ENCODE measurements at places on chromosomes 2 and 18. TPM values are rescaled to one million over a fixed set of nuclear protein-coding genes. Genes with fewer than 3 reads are reported as not detected.
A peak's percentile ranks its signal among the peaks of the same experiment; 100 is the strongest.

The CAPG gene
- 15.5 TPM for total RNA-seq

The ORC2 gene
- total RNA-seq, result 28.2 TPM

The DYNAP gene
- total RNA-seq, result not detected

The PDE11A gene
- total RNA-seq, result 0.27 TPM

The OXER1 gene
- not detected for total RNA-seq

The DOK6 gene
- total RNA-seq, result 19.7 TPM

GRCh38 chr18:7068871-7069590, 48.6 kb downstream of the LAMA1 start:
- DNase-seq, result no peak

DNA sequence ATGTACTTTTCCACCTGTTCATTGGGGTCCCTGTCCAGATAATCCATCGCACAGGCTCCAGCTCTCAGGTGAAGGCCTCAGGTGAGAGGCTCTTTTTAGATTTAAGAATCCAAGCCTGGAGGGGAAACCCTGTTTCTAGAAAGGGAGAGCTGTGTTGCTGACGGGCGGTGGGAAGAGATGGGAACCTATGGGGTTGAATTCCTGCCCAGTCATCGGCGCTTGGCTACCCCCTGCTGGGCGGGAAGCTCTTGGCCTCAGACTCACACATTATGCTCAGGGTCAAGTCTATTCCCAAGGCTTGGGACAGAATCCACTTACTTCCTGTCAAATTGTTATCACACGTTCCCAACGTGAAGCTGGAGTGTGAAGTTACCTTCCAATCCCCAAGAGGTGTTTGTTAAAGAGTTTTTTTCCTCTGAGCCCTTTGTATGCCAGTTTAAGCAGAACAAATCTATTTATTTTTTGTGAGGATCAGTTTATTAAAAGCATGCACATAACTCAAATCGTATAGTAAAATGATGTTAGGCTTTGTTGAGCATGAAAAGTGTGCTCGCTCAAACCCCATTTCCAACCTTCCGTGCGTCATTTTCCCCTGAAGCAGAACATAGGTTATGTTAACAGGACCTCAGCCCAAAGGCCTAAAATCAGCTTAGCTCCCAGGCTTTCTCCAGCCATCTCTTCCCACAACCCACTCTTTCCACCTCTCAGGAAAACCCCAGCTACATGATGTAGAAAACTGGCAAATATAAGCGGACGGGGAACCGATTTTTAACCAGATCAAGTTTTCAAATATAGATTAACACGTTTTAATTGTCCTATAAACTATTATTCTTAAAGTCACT, 181.7 kb upstream of the ETAA1 start:
- peak; percentile 77 for DNase-seq

GRCh38 chr18:50639711-50640110, 79.8 kb downstream of the MAPK4 start:
- no peak for DNase-seq

- no peak for DNase-seq
Observed at GRCh38 chr2:179106676-179107428, 56.9 kb upstream of the CCDC141 start.

DNA sequence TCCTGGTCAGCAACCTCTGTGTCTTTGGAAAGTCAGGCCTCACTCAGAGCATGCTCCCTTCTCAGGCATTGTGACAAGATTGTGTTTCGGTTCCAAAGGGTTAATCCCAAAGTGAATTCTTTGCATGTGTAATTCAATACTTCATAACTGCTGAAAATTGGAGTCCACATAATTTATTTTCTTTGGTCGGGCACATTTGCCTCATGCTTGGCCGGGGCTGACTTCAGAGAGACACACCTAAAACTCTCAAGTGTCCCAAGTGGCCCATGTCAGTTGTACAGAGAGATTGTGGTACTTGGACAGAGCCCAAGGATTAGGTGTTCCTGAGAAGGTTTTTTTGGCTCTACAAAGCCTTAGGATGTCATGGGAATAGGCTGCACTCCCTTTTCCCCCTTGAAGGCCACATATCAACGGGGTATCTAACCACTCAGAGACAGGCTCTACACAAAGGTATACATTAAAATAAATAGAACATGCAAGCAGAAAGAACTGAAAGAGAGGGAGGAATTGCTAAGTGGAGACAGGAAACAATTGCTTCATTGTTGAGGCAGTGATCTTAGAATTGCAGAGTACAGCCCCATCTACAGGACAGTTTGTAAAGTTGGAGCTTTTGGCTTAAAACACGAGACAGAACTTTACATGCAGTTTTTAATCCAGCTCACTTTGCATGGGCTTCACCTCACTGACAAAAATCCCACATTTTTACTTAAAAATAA, 1232.3 kb upstream of the ZEB2 start:
- DNase-seq, result no peak

DNA sequence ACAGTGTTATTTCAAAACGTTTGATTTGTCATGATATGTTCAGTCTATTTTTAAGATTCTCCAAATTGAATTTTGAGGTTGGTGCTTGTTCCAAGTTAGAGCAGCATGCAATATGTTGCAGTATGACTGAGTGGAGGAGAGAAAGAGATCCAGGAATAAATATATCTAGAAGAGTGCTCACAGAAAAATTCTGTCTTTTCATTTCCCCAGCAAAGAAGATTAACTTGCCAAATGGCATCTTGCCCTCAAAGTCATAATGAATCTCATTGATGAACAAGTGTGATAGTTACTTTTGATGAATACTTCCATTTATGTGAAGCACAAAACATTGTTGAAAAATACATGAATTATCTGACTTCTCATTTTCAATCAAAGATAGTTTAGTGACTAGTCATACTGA, 95.9 kb downstream of the KCNJ3 start:
- DNase-seq, result no peak

DNA sequence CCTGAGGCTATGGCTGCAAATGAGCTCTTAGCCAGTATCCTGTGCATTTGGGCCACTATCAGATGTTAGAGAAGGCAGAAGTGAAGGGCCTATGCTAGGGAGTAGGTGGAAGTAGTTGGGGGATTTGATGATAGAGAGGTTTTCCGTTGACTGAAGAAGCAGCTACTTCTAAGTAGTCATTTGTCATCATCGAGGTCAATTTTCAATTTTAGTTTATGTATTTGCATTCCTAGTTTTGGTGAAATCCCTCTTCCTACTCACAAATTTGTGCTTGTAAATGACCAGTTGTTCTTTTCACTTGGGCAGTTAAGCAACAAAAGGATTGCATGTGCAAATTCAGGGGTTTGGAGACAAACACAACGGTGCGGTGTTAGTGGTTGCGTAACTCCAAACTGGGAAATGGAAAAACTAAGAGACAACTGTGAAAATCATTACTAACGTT, 48.5 kb upstream of the PELI1 start:
- no peak for DNase-seq

- no peak for DNase-seq
Observed at GRCh38 chr18:3397031-3397750, 52.8 kb upstream of the TGIF1 start.

GRCh38 chr2:75055820-75056675, 97.6 kb downstream of the POLE4 start:
- DNase-seq, result no peak

DNA sequence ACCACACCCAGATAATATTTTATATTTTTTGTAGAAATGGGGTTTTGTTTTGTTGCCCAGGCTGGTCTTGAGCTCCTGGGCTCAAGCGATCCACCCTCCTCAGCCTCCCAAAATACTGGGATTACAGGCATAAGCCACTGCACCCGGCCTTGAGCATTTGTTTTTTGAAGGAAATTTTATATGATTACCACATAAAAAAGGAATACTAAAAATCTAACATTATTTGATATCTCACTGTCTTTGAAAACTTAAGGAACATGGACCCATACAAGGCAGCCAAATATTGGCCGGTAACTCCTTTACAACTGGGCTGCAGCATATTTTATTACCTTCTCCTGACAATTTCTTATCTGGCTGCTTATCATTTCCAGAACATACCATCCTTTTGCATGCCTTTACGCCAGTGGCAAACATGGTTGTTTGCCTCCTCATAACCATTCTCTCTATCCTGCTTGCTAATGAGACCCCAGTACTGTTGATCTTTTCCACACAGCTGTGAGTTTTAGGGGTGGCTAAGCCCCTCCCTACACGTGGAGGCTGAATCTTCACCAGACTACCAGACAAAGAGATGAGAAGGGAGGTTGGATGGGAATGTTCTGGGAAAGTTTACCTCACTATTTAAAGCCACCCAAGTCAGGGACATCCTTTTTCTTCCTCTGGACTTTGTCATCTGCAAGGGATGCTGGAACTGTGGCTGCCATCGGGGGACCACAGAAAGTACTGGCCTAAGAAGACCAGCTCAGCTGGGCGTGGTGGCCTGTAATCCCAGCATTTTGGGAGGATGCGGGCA, 157.5 kb downstream of the TGIF1 start:
- DNase-seq, result no peak

GRCh38 chr18:56458770-56459712, 179.4 kb downstream of the TXNL1 start:
- DNase-seq, result no peak

DNA sequence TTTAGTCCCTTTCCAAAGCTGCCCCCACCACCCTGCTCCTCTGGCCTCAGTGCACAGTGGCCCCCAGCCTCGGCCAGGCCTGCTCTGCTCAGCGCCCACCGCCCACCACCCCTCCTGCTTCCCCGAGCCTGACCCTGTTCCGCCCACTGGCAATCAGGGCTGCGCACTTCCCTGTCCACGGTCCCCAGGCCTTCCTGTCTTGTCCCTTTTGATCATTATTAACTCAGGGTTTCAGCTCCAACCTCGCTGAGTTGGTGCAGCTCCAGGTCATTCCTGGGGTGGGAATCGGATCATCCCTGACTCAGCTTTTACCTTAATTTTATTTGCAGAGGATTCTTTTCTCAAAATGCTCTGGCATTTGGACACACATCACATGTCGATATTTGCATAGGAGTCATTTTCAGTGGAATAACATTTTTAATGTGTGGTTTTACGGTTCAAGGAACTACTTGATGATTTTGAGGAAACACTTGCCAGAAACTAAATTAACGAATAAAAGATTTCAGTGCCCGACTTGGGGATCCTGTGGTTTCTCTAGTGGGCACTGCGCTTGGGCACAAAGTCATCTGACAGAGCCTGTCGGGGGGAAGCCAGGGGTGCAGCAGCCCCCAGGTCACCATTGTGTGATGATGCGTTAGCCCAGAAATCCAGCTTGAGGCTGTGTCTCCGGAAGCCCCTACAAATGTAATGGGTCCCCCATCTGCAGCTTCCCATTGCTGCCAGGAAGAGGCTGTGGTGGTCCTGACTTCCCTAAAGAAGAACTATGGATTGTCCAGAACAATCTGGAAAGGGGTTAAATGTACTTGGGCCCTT, 1.0 kb upstream of the ESPNL start:
- DNase-seq, result no peak

DNA sequence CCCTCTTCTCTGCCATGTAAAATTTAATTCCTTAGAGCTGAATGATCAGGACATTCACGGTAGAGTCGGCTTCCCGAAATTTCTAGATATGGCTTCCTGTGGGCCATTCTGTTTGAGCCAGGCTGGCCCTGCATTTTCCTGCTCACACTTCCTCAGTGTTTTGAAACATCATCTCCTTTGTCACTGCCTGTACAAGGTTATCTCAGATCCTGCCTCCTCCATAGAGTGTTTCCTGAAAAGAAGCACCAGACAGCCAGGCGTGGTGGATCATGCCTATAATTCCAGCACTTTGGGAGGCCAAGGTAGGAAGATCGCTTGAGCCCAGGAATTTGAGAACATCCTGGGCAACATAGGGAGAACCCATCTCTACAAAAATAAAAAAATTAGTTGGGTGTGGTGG, 43.6 kb downstream of the GRHL1 start:
- DNase-seq, result no peak

GRCh38 chr2:11343650-11344341, 640 bp downstream of the ROCK2 start:
- peak; percentile 76 for DNase-seq

GRCh38 chr2:101630224-101630949, 67.1 kb upstream of the MAP4K4 start:
- no peak for DNase-seq

DNA sequence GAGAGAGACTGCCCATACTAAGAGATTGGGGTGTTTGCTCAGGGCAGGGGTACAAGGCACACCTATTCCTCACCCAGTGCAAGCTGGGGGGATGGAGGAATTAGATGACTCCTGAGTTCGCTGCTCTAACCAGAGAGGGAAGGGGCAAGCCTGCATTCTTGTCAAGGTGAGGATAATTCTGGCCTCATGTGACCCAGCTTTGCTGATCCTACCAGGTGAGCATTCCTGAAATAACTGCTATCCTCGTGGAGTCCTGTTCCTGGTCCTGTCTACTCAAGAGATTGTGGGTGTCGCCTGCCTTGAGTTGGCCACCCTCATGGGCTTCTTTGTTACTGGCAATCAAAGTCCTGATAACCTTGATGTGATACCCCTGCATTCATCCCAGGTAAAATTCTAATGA, 206.0 kb downstream of the SPP2 start:
- DNase-seq, result no peak

DNA sequence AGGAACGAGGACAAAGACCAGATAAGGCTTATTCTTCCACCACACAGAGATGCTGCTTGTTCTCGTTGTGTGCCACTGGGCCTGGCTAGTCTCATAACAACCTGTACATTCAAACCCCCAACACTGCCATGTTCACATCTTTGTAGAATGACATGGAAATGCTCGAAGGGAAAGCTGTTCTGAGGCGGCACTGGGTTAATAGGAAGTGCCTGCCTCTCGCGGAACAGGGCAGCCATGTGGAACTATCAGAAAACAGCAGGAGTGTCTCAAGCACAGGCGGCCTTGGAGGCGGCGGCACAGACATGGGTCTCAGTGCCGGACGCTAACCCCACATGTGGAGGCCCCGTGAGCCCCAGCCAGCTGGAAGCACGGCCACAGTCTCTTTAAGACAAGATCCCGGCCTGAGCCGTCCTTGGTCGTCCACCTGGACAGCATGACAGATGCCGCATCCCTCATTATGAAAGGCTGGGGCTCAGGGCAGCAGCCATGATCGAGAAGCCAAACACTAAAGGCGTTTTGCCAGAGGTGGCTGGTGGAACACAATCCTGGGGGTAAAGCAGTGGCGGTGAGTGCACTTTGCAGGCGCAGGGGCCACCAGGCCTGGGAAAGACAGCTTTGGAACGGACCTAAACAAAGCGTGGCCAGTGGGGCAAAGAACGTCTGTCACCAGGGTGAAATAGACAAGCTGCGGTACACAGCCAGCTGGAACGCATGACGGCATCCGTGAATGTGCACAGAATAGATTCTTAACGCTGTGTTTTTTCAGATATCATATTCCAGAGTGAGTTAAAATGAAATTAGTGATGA, 161.0 kb downstream of the HDAC4 start:
- peak; percentile 51 for DNase-seq

DNA sequence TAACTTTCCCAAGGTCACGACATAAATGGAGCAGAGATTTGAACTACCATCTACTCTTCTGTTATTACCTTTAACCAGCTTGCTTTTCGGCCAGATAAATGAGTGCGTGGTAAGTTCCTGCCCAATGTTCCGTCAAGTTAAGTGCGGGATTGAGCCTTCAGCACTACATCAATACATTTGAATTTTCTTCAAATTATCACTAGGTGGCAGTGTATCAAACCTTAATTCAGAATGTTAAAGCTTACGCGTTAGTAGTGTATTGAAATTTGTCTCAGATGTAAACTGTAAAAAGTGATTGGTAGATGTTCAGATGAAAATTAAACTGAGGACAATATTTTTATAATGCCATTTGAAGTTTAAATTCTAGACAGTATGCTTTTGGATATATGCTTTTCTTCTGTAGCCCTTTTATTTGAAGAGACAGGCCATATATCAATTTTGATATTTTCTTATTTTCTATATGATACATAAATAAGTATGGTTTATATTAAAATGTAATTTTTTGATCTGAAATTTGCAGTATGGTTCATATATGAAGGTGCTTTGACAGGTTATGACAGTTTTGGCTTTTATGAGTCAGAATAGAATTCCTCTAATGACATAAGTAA, 681.3 kb downstream of the ADCYAP1 start:
- DNase-seq, result no peak

Measured in glutamatergic neuron (in vitro differentiated cells).